ENCODE measurements at places on chromosomes 6 and 20.

GRCh38 chr6:11346516-11346915 is 114.0 kb upstream of the NEDD9 start:
- no peak overlapping the region for H3K27ac ChIP-seq
- DNase-seq = no peak
- H3K4me1 ChIP-seq = peaks cover 15% of the 10 kb centered on the region
- H3K27me3 ChIP-seq = no peaks in the 10 kb centered on the region

GRCh38 chr6:150681578-150682395 is 82.1 kb downstream of the PLEKHG1 start:
- no peak for DNase-seq
- no peak overlapping the region for H3K4me3 ChIP-seq
- no peaks in the 10 kb centered on the region for H3K36me3 ChIP-seq
- H3K4me1 ChIP-seq = peaks cover 10% of the 10 kb centered on the region
- H3K27ac ChIP-seq = no peak overlapping the region

GRCh38 chr20:47024461-47024937 is 129.9 kb downstream of the EYA2 start:
- no peak overlapping the region for H3K27ac ChIP-seq
- H3K4me1 ChIP-seq = no peaks in the 10 kb centered on the region
- H3K4me3 ChIP-seq = no peak overlapping the region
- no peaks in the 10 kb centered on the region for H3K27me3 ChIP-seq
- no peak for DNase-seq

GRCh38 chr6:84469144-84469543 is 241.7 kb upstream of the CEP162 start:
- no peaks in the 10 kb centered on the region for H3K4me1 ChIP-seq
- no peak for DNase-seq
- no peak overlapping the region for H3K27ac ChIP-seq

DNA sequence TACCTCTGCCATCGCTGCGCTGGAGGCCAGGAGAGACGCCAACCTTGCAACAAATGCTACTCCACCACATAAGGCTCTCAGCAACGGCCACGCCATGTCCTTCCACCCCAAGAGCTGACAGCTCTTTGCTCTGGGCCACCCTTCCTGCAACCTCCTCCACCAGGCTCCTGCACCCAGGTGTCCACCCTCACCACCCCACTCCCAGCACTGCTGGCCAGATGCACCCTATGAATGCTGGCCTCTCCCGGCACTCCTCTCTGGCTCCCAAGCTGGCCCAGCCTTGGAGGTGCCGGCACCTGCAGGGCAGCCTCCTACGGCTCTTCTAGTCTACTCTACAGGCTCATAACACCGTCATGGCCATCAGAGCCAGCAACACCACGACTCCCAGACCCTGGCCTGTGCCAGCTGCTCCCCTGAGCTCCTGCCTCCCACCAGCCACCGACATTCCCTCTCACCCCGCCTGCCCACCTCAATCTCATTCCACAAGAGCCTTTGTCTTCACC is 11.2 kb downstream of the TAF4 start:
- H3K27me3 ChIP-seq = no peaks in the 10 kb centered on the region
- no peaks in the 10 kb centered on the region for H3K4me1 ChIP-seq
- DNase-seq = no peak
- H3K36me3 ChIP-seq = no peaks in the 10 kb centered on the region

GRCh38 chr20:53574819-53575218 is 18.8 kb downstream of the ZNF217 start:
- peaks cover 50% of the 10 kb centered on the region for H3K36me3 ChIP-seq
- H3K27me3 ChIP-seq = no peaks in the 10 kb centered on the region
- H3K27ac ChIP-seq = no peak overlapping the region
- peaks cover 13% of the 10 kb centered on the region for H3K4me1 ChIP-seq
- H3K4me3 ChIP-seq = no peak overlapping the region
- DNase-seq = no peak
